ENCODE measurements at places on chromosomes 16 and 17. TPM values are rescaled to one million over a fixed set of nuclear protein-coding genes. Genes with fewer than 3 reads are reported as not detected.

The ATXN2L gene
- polyA plus RNA-seq = 38.3 TPM

The MSLN gene
- polyA plus RNA-seq = 0.40 TPM

The RAD51C gene
- polyA plus RNA-seq = 25.1 TPM

The PARD6A gene
- 34.8 TPM for polyA plus RNA-seq

The SDK2 gene
- 2.2 TPM for polyA plus RNA-seq

The CFAP97D1 gene
- polyA plus RNA-seq = 0.09 TPM

The SEZ6L2 gene
- 52.7 TPM for polyA plus RNA-seq

The CLEC3A gene
- not detected for polyA plus RNA-seq

The CDT1 gene
- 1.0 TPM for polyA plus RNA-seq

The ZNF385C gene
- polyA plus RNA-seq = 0.69 TPM

The HOXB8 gene
- polyA plus RNA-seq = not detected

The ACAP1 gene
- 0.66 TPM for polyA plus RNA-seq

The KRT25 gene
- 0.56 TPM for polyA plus RNA-seq

The VMO1 gene
- polyA plus RNA-seq = 1.6 TPM

The ENPP7 gene
- polyA plus RNA-seq = not detected

The NPIPB8 gene
- polyA plus RNA-seq = not detected

The EXOC3L1 gene
- 0.96 TPM for polyA plus RNA-seq

The MAP2K6 gene
- 9.1 TPM for polyA plus RNA-seq

The PYCARD gene
- not detected for polyA plus RNA-seq

The TANGO6 gene
- polyA plus RNA-seq = 9.5 TPM

The RNF222 gene
- not detected for polyA plus RNA-seq

The CDH15 gene
- polyA plus RNA-seq = not detected

The ZSCAN10 gene
- not detected for polyA plus RNA-seq

The KRT34 gene
- polyA plus RNA-seq = not detected

The UNC13D gene
- polyA plus RNA-seq = 1.2 TPM

The HAGHL gene
- 37.6 TPM for polyA plus RNA-seq

The NTN3 gene
- 1.2 TPM for polyA plus RNA-seq

The NOL11 gene
- polyA plus RNA-seq = 52.0 TPM

The GPR179 gene
- polyA plus RNA-seq = not detected

The HS3ST4 gene
- 14.9 TPM for polyA plus RNA-seq

The SSTR5 gene
- not detected for polyA plus RNA-seq

The ATP2A1 gene
- 0.54 TPM for polyA plus RNA-seq

The CES3 gene
- polyA plus RNA-seq = 3.7 TPM

The PRSS22 gene
- polyA plus RNA-seq = not detected

The ZP2 gene
- not detected for polyA plus RNA-seq

The SLC52A1 gene
- polyA plus RNA-seq = not detected

The C17orf78 gene
- not detected for polyA plus RNA-seq

The TP53TG3C gene
- polyA plus RNA-seq = not detected

The FBXL19 gene
- 124 TPM for polyA plus RNA-seq

The MPV17L gene
- polyA plus RNA-seq = 0.10 TPM

The MNT gene
- 11.6 TPM for polyA plus RNA-seq

The FBXL20 gene
- 15.5 TPM for polyA plus RNA-seq

The ZNF668 gene
- 21.3 TPM for polyA plus RNA-seq
